ENCODE measurements at places on chromosomes 13 and 19.

- DNase-seq = no peak
These were observed 9.4 kb downstream of the FOSB start for GRCh38 chr19:45477186-45477585.

DNA sequence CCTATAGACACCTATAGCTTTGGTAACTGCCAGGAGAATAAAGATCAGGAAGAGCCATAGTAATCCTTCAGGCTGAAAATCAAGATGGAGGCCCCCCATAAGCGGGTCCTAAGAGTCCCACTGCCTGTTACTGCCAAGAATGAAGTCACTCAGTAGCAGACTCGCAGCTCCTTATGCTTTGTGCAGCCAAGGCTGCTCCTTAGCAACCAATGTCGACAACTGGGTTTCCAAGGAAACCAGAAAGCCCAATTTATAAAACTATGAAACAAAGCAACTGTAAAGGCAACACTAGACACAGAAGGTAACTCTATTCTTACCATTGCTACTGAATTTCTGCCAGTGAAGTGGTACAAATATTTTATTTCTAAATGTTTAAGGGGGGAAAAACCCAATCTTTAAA, 56.5 kb downstream of the DCLK1 start:
- DNase-seq = no peak

DNA sequence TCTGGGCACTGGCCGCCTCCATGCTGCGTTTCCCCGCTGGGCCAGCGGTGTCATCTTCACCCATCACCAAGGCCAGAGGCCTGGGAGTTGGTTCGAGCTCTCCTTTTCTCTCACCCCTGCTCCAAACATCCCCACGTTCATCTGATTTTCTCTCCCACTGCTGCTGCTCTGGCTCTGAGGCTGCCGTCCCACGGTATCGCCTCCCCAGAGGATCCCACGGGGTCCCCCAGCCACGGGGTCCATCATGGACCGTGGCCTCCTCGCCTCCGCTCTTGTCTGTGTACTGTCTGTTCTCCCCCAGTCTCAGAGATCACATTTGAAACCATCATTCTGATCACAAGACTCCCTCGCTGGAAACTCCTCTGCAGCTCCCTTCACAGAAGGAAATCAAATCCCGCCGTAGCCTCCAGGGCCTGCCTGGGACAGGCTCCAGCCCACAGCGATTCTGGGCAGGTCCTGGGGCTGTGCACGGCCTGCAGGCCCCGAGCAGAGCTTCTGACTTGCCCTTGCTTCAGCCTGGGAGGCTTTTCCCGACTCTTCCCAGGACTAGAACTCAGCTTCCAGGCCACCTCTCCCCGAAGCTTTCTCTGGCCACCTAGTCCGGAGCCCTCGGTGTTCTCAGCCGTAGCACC, 64.2 kb downstream of the SOX1 start:
- no peak for DNase-seq

DNA sequence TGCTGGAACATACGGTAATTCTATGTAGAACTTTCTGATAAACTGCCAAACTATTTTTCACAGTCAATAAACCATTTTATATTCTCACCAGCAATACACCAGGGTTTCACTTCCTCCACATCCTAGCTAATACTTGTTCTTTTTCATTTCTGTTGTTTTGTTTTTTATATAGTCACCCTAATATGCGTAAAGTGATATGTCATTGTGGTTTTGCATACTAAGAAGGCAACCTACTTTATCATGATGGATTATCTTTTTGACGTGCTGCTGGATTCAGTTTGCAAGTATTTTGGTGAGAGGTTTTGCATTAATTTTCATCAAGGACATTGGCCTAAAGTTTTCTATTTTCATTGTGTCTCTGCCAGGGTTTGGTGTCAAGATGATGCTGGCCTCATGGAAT, 1384.1 kb downstream of the UQCRFS1 start:
- DNase-seq = no peak

DNA sequence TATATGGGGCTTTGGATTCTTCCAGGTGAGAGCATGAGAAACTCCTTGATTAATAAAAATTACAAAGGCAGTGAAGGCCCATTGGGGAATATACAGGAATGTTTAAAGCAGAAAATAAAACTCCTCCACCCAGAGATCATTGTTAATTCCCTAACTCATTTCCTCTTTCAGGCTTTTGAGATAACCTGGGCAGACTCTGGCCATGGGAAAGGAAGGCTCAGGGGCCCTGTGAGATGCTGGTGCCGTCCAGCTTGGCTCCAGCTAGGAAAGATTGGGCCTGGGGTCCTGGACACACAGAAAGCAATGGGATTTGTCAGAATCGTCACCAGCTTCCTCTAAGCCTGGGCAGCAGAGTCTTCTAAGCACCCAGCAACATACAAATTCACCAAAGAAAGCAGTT, 36.8 kb upstream of the SPATA13 start:
- DNase-seq = no peak

- no peak for DNase-seq
These were observed 102.0 kb downstream of the ATP11A start for GRCh38 chr13:112791663-112792440.

DNA sequence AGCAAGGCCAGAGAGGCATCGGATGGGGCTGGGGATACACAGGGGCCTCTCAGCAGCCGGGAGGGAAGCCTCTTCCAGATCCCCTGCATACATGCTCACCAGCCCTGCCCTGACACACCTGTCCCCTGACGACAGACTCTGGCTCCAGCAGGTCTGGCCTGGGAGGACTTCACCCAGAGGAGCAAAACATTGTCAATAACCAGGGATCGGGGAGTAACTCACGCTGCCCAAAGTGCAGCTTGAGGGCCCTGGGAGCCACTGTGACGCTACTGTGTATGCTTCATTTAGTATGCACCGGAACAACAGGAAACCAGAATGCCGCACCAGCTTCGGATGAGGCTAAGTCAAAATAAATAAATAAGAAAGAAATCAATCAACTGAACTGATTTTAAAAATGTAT, 12.4 kb upstream of the CD22 start:
- no peak for DNase-seq

- DNase-seq = no peak
These were observed 29.5 kb downstream of the ZNF490 start for GRCh38 chr19:12581100-12581499.

GRCh38 chr13:85241060-85241459, 558.2 kb downstream of the SLITRK6 start:
- DNase-seq = no peak

- DNase-seq = no peak
These were observed 5.2 kb downstream of the LRRC4B start for GRCh38 chr19:50562996-50563395.

DNA sequence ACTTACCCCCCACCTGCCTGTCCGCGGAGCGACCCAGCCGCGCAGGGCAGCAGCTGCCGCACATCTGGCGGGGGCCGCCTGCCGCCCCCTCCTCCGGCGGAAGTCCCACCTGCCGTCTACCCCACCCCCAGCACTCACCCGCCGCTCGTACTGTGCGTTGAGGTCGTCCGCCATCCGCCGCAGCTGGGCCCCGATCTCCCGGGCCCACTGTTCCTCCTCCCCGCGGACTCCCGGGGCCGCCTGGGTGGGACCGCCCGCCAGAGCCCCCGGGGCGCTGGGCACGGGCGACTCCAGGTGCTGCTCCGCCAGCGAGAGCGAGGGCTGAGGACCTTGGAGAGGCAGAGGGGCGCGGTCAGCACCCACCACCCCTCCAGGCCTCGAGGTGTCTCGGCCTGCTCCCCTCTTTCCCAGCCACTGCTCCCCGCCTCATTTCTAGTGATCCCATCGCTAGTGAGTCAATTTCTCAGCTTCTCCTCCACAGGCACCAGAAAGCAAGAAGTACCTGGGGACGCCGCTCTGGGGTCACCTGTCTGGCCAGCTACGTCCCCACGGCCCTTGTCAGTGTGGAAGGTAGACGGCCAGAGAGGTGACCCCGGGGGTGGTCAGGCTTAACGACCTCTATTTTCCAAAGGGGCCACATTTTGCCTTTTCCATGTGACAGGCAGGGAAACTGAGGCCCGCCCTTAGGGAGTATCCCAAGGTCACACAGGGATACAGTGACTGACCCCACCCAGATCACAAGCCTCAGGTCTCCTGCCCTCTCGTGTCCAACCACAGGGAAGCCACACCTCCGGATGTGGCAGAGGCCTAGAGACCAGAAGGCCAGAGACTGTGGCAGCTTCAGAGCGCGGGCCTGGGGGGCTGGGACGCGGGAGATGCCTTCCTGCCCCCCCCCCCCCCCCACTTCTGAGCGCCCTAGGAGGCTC, 4.3 kb downstream of the BBC3 start:
- peak; percentile 35 for DNase-seq

- DNase-seq = no peak
These were observed 269.1 kb downstream of the ABCC4 start for GRCh38 chr13:95032121-95032520.

GRCh38 chr19:43664018-43664417, 6.0 kb downstream of the PLAUR start:
- DNase-seq = no peak

GRCh38 chr13:113041896-113042295, 63.7 kb upstream of the F7 start:
- no peak for DNase-seq

GRCh38 chr19:789701-790060, 7.6 kb upstream of the PTBP1 start:
- DNase-seq = no peak

- DNase-seq = no peak
These were observed 194.3 kb upstream of the SOX1 start for GRCh38 chr13:111872475-111873150.

- DNase-seq = no peak
These were observed 49.0 kb upstream of the ZNF780A start for GRCh38 chr19:40139533-40140287.

- DNase-seq = no peak
These were observed 144.3 kb upstream of the FREM2 start for GRCh38 chr13:38542601-38543000.

- no peak for DNase-seq
These were observed 32.4 kb downstream of the POLR1D start for GRCh38 chr13:27654059-27654458.

- DNase-seq = no peak
These were observed 41.6 kb downstream of the ZMYM2 start for GRCh38 chr13:20000062-20000552.

DNA sequence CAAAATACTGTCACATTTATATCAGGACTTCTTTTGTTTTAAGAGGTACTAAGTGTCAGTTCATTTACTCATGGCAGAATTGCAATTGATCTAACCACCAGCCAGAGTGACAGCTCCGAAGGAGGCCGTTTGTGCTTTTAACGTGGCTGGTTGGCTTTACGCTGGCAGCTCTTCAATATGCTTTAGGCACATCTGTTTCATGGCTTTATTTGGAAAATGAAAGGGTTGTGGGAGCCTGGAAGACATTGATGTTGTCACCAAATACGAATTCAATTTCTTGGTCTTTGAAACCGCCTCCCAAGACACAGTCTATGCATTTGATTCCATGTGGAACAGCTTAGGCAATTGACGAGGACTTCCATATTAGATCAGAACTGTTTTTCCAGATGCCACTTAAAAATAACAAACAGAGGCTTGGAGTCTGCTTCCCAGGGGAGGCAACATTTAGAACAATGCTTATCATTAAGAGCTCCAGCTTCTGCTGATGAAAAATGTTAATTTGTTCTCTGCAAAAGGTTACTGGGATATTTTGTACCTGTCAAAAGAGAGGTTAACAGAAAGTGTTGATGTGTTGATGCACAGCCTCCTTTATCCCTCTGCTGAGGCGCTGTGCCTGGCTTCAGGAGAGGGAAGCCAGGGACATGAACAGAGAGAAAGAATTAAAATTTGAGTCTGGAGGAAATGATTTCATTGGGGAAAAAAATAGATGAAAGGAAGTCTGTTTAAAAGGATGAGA, 64.0 kb upstream of the TNFRSF19 start:
- no peak for DNase-seq

GRCh38 chr13:33158816-33159215, 126.7 kb downstream of the STARD13 start:
- no peak for DNase-seq

GRCh38 chr19:15210323-15210781, 9.6 kb upstream of the NOTCH3 start:
- DNase-seq = no peak

- no peak for DNase-seq
These were observed 3.3 kb upstream of the CEACAM7 start for GRCh38 chr19:41691268-41691970.

DNA sequence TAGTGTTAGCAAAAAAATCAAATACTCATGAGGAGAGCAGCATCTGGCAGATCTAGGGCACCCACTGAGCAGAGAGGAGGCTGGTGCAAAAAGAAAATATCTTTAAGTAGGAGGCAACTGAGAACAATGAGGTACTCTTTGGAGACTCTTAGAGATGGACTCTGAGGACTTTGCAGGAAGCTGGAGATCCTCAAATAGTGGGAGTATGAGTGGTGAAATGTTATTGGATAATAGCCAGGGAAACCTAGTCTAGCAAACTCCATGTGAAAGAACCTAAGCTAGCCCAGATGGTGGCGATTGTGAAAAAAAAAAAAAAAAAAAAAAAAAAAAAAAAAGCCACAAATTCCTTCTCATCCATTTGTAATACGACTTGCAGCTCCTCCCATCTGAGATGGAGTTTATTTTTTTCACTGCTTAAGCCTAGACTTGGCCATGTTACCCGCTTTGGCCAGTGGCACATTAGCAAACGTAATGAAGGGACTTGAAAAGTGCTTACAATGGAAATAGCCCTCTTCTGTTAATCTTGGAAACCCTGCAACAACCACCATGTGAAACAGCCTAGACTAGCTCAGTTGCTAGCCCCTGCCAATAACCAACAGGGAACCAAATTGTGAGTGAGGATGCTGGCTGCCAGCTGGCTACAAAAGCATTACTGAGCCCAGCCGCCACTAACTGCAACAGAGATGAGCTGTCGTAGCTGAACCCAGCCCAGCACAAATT, 476.2 kb downstream of the KLF12 start:
- no peak for DNase-seq

DNA sequence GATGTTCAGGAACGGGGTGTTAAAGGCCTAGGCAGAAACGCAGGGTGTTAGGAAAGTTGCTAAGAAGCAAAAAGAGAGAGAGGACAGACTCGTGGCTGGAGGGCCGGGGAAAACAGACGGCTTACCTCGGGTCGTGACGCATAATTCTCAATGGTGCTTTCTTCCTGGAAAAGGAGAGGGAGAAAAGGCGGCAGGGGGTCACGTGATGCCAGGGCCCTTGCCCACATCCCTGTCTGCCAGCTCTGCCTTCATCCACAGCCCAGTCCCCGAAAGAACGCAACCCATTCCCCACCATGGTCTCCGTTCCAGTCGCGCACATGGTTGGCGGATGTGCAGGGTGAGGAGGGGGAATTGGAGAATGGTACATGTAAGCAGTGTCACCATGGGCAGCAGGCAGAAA, 1.6 kb downstream of the KRTDAP start:
- DNase-seq = no peak

- DNase-seq = no peak
These were observed 161.6 kb downstream of the FLT1 start for GRCh38 chr13:28333204-28333881.

DNA sequence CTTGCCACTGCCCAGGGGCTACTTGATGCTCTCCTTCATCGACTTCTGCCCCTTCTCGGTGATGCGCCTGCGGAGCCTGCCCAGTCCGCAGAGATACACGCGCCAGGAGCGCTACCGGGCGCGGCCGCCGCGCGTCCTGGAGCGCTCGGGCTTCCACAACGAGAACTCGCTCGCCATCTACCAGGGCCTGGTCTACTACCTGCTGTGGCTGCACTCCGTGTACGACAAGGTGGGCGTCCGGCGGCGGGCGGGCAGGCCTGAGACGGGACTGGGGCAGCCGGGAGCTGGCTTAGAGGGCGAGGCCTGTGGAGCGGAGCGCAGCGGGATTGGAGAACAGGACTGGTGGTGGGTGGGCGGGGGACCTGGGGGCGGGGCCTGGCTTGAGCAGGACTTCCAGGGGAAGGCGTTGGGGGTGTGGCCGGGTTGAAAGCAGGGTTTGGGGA, 12.7 kb upstream of the PSMD8 start:
- DNase-seq = peak; percentile 49

Measured in effector CD8-positive, alpha-beta T cell (primary cell).